SW480 (cell line): ENCODE measurements at places on chromosomes 4 and X.

DNA sequence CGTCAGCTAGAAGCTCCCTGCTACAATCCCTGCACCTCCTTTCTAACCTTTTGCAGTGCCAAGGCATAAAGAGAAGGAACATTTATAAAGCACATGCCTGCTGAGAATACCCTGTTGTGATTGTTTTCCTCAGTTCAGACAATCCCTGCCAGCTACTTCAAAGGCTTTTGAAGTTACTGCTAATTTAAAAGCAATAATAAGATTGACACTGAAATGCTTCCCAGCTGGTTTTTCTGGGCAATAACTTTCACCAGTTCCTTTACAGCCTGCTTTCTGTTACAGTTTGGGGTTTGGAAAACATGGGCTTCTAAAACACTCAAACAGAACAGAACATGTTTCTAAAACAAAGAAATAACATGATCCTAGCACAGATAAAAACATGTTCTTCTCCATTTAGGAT, 232.3 kb upstream of the CPEB2 start:
- no peak for DNase-seq

GRCh38 chr4:89909889-89910288, 15.2 kb downstream of the MMRN1 start:
- no peak for DNase-seq

DNA sequence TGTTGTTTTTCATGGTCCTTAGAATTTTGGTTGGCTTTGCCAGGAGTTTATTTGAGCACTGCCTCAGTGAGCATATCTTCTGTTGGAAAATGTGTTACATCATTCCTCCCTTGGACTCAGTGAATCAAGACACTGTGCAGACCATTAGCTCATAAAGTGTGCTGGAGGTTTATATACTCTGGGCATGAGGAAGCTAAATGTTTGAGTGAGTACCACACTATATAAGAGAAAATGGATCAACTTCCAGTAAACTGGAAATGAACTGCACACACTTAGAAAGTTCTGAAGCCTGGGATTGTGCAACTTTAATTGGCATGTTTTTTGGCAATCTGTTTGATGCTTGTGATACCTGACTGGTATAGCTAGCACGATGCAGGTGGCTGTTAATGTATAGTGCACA, 75.9 kb downstream of the LIMCH1 start:
- DNase-seq = no peak

- DNase-seq = peak; percentile 42
Observed at GRCh38 chrX:81195712-81196111, 6.0 kb downstream of the HMGN5 start.

GRCh38 chr4:154084864-154085263, 296.0 kb upstream of the SFRP2 start:
- DNase-seq = no peak

DNA sequence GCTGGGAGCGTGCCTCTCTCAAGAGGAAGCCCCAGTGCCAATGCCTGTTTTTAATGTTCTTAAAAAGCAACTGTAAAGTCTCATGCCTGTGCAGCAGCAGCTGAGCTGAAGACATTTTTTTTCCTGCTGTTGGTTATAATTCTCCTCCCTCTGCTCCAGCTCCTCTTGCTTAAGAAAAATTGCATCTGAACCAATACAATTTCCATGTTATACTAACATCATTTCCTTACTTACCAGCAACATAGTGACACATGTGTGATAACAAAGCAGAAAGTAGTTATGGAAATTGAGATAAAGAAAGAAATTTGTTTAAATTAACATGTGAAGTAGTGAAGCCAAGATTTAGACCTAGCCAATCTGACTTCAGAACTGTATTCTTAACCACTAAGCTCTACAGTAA, 101.4 kb downstream of the TBC1D19 start:
- DNase-seq = no peak

DNA sequence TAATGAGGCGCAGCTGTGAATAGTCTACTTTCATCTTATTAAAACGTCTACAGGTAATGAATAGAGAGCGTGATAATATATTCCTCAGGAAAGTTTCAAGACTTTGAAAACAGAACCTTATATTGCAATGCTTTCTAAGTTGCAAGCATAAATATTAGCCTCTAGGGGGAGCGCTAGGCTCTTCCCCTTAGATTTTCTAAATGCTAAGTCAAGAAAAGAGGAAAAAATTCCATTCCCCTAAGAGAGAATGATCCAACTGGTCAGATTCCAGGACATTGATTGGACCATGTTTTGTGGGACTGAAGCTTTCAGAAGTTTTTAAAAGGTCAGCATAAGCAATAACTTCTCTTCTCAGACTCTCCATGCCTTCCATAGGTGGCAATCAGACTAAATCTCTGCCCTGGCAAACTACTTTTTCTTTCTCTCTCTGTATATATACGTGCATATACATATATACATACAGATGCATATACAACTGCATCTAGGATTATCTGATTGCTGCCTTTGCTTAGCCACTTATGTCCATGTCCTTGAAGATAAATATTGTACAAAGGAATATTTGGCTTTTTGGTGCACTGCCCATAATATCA, 492.9 kb downstream of the INPP4B start:
- peak; percentile 54 for DNase-seq

DNA sequence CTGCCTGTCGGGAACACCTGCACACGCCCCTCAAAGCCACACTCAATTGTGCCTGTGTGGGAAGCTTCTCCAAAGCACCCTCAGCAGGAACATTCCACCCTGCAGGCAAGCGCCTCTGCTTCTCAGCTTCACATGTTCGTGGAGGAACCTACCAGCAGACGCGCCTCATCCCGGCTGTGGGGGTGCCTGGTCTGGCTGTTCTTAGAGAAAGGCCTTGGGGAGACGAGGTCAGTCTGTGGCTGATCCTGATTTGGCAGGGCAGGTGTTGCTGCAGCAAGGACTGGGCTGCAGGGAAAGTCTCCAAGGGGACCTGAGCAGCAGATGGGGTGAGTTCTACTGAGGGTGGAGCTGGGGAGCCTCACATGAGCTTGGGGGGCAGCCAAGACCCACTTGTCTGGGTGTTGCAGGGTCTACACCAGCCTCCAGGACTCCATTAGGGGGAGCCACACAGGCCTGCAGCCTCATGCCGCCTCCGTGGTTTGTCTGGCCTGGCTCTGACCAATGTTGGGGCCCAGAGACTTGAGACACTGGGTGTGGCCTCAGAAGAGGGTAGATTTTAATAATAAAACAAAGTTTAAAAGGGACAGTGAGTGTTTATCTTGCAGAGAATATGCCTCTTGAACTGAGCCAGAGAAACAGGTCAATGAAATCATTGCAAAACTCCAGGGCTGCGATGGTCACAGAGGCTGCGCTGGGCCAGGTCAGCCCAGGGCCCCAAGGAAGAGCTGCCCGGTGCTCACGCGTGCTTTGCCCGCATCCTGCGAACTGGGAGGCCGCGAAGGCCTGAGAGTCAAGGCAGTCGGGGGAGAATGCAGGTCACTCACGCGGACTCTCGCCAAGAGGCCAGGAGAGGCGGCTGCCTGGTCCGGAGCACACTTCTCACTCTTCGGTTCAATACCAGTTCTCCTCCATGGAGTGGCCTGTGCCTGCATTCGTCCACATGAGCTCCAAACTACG, 21.1 kb downstream of the RNF212 start:
- DNase-seq = no peak

GRCh38 chr4:37821953-37822605, 4.4 kb upstream of the PGM2 start:
- no peak for DNase-seq

- DNase-seq = no peak
Observed at GRCh38 chr4:120348521-120348920, 281.9 kb upstream of the MAD2L1 start.

- DNase-seq = no peak
Observed at GRCh38 chr4:174444390-174444789, 77.9 kb downstream of the HPGD start.

- DNase-seq = no peak
Observed at GRCh38 chr4:8602686-8603430, 10.3 kb downstream of the CPZ start.

DNA sequence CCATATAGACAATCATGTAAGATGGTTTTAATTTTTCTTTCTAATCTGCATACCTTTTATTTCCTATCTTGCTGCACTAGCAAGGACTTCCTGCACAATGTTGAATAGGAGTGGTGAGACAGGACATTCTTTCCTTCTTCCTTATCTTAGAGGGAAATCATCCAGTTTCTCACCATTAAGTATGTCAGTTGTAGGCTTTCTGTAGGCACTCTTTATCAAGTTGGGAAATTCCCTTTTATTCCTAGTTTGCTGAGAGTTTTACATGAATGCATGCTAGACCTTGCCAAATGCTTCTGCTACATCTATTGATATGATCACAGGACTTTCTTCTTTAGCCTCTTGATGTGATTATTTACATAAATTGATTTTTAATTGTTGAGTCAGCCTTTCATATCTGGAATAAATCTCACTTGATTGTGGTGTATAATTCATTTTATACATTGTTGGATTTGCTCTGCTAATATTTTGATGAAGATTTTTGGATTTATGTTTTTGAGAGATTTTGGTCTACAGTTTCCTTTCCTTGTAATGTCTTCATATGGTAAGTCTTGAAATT, 23.8 kb downstream of the RNF175 start:
- DNase-seq = no peak
